ENCODE measurements at places on chromosomes 12 and 14.

- DNase-seq = no peak
Measured at GRCh38 chr12:103573185-103573584, 13.9 kb upstream of the STAB2 start.

GRCh38 chr12:28446031-28446430, 255.8 kb downstream of the CCDC91 start:
- DNase-seq = no peak

- no peak for DNase-seq
Measured at GRCh38 chr14:80291101-80291500, 79.8 kb upstream of the DIO2 start.

DNA sequence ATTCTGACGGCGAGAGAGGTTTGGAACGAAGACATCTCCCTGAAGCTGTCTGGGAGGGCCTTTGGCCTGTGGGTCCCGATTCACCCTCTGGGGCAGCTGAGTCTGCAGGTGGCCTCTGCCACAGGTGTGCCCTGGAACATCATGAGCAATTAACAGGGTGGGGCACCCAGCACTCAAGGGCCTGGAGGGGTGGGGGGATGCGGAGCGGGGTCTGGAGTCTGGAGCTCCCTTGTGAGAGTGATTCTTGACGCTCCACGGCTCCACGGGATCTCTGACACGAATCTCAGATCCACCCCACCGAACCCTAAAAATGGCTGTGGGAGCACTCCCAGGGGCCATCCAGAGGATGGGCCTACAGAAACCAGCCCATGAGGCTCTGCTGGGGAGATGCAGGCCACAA, 8.3 kb downstream of the ITPK1 start:
- no peak for DNase-seq

- DNase-seq = no peak
Measured at GRCh38 chr14:64766430-64767151, 62.4 kb downstream of the PLEKHG3 start.

GRCh38 chr12:52091869-52092268, 12.4 kb downstream of the SMIM41 start:
- DNase-seq = no peak

DNA sequence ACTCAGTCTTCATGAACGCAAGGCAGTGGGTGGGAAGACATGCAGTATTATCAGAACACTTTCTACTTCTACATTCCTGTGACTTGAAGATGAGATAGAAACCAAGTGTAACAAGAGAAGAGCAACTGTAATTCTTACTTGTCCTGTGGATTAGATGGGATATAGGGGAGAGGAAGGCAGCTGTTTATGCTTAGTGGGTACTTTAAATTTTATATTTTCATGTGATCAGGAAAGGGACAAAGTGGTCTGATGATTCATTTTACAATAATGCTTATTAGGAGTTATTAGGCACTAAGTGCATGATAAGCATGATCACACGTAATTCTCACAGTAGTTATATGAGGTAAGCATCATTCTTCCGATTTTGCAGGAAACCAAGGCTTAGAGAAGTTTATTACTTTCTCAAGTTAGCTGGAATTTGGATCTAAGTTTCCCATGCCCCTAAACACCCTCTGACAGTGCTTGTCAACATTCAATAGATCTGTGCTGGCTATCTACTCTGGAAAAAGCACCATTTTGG, 52.7 kb downstream of the PTGER2 start:
- DNase-seq = no peak

- DNase-seq = no peak
Measured at GRCh38 chr12:50181691-50182090, 14.5 kb upstream of the CERS5 start.

GRCh38 chr12:131375261-131375971, 335.5 kb upstream of the SFSWAP start:
- no peak for DNase-seq

DNA sequence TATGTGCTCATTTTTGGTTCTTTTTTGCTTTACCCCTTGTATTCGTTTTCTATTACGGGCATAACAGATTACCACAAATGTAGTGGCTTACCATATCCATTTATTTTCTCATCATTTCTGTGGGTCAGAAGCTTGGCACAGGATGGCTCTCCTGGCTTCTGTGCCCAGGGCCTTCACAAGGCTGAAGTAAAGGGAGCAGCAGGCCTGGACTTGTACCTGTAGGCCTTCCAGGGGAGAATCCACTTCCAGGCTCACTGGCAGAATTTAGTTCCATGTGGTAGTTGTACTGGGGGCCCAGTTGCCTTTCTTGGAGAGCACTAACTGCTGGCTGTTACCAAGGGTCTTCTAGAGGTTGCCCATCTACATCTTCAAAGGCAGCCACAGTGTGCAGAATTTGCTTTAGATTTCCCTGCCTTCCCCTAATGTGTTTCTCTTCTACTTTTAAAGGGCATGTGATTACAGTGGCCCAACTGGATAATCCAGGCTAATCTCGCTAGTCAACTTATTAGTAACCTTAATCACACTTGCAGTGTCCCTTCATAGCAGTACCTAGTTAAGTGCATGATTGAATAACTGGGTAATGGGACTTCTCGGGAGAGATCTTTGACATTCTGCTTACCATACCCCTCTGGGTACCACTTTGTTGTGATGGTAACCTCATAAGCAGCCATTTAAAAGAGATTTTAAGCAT, 67.0 kb downstream of the CRADD start:
- DNase-seq = no peak

GRCh38 chr14:102857444-102857843, 65.0 kb upstream of the AMN start:
- DNase-seq = no peak

- no peak for DNase-seq
Measured at GRCh38 chr14:42523666-42524065, 917.0 kb downstream of the LRFN5 start.

DNA sequence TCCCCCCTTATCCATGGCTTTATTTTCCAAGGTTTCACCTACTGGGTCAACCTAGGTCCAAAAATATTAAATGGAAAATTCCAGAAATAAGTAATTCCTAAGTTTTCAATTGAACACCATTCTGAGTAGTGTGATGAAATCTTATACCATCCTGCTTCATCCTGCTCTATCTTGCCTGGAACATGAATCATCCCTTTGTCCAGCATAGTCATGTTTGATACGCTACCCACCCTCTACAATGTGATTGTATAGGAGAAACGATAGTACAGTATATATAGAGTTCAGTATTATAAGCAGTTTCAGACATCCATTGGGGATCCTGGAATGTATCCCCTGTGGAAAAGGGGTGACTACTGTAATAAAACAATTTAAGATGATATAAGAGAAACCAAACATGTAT, 62.2 kb downstream of the IFNG start:
- no peak for DNase-seq

GRCh38 chr12:105676694-105677093, 346.2 kb downstream of the C12orf75 start:
- DNase-seq = no peak

DNA sequence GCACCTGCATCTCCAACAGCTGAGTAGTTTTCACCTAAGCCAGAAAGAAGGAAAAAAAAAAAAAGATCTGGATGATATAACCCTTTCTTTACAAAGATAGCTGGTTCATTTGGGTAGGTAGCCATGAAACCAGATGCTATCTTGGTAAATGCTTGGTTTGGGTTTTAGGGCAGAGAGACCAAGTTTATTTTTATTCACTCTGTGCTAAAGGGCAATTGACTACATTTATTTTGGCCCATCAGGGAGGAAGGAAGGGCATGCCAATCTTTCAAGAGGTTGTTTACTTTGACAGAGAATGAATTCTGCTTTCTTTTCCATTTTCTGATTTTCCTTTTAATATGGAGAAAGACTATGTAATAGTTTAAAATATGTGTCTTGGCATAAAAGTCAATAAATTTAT, 91.0 kb downstream of the NTN4 start:
- no peak for DNase-seq

- no peak for DNase-seq
Measured at GRCh38 chr14:65291531-65291930, 121.0 kb upstream of the FUT8 start.

GRCh38 chr12:122064780-122065588, 13.6 kb upstream of the MLXIP start:
- DNase-seq = peak; percentile 72

DNA sequence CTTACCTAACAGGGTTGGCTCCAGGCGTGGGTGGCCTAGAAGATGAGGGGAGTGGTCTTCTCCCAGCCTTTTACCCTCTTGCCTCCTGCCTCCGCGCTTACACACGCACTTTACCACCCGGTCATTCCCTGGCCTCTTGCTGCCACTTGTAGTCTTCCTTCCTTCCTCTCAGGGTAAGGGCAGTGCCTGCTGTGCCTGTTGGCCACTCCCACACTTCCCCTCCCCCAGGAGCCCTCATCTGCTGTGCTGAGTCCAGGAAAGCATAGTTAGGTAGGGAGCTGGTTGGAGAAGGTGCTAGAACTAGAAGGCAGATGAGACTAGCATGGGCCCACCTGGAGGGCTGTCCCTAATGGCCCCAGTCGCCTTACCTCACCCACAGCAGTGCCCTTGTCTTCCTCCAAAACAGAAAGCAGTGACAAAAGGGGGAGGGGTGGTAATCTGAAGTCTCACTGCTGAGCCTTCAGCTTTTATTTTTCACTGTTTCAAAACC, 54.3 kb upstream of the SRSF5 start:
- no peak for DNase-seq

GRCh38 chr14:52735921-52736489, 6.0 kb downstream of the STYX start:
- DNase-seq = no peak

GRCh38 chr12:65899241-65899640, 75.0 kb downstream of the HMGA2 start:
- no peak for DNase-seq

GRCh38 chr14:85714069-85714468, 184.1 kb downstream of the FLRT2 start:
- DNase-seq = no peak

DNA sequence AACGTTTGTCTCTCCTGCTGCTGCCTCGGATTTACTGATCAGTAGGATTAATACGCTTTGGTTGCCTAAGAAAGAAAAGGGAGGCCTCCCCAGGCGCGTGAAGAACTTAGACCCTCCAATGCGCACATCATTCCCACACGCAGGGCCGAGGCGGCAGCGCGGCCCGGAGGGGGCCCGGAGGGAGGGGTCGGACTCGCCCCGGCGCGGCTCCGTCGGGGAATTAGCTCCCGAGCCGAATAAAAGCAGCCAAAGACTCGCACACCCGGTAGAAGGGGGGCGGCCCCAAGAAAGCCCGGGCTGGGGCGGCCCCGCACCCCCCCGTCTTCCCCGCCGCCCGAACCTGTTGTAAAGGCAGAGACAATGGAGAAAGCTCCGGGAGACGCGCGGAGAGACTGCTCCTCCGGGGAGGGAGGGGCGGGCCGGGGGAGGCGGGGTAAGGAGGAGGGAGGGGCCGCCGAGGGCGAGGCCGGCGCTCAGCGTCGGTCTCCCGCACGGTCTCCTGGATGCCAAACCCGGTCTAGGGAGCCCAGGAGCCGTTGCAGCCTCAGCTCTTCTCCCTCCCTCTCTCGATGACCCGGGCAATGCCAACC, at the start of gene NELL2:
TSS of gene NELL2 (minus strand) at position 362 of the 590 bp plus-strand sequence. CDS start 446 bp downstream, outside the sequence.
- no peak for DNase-seq

DNA sequence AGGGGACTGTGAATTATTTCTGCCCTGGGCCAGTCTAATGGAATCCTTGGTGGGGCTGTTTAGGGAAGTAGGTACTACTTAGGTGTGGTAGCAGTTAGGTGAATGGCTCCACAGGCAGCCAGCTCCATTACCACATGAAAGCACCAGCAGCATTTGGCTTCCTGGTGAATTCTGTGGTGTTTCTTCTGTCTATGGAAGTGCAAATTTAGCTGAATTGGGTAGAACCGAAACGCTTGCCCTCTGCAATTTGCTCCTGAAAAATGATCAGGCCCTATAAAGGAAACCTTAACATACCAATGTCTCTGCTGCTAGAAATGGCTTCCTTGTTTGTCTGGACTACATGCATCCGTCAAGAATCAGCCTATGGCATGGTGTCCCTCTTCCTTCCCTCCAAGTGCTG, 16.4 kb downstream of the FLRT2 start:
- no peak for DNase-seq

DNA sequence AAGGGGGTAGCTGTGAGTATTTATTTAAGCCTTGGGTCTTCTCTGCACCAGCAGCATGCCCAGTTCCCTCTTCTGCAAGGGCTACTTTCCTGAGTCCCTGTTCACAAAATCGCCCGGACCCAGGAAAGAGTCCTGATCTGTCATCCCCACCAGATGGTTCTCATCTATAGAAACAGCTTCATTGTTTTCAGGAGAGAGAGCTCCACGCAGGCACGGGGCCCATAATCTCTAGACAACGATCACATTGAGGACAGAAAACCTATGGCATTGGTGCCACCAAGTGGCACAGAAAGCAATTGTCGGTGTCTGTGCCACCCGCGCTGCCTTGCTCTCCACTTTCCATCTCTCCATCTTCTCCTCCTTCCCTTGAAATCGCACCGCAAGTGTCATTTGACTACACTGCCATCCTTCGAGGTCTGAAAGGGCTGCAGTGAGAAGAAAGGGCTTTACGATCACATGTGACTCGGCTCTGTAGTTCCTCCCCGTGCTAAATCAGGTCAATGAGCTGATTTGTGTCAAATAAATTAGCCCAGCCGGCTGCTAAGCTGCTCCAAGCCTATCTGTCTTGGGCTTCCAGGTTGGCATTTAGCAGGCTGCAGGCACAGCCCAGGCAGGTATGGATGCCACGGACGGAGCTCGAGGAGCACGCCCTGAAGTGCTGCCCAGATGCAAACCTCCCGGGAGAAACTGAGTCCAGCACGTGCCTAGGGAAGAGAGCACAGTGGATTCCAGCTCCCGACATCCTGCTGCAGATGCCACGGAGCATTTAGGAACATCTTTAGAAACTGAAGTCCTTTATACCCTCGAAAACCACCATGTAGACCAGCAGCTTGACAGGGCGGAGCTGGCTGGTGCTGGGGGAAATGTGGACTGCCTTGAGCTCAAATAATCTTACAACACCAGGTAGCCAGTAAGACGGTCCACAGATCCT, 28.8 kb downstream of the SPRING1 start:
- DNase-seq = peak; percentile 51

- no peak for DNase-seq
Measured at GRCh38 chr14:61703342-61704129, 8.2 kb downstream of the HIF1A start.

- no peak for DNase-seq
Measured at GRCh38 chr12:123367511-123367910, 2.9 kb upstream of the SBNO1 start.

- DNase-seq = no peak
Measured at GRCh38 chr12:50403001-50403440, 2.3 kb downstream of the LARP4 start.

DNA sequence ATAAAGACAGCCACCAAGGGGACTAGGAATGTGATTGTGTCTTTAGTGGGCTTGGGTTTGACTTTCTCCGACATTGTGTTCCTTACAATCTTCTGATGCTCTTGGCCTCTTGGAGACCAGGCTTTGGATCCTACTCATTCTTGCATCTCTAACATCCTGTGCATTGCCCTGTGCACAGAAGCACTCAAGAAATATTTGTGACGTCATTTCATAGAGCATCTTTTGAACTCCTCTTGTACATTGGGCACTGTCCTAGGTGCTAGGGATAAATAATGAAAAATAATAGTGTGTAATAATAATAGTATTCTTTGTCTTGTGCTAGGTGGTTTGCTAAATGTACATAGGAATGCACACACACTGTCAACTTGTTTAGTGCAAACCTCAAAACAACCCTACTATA, 108.8 kb upstream of the LHX5 start:
- no peak for DNase-seq
